ENCODE measurements at places on chromosomes 12 and 14.

GRCh38 chr14:90060312-90060964, 1.4 kb upstream of the KCNK13 start:
- DNase-seq: no peak

GRCh38 chr12:9727813-9728212, 5.1 kb downstream of the CLECL1 start:
- no peak for DNase-seq

- no peak for DNase-seq
Observed at GRCh38 chr12:122643207-122643805, 59.9 kb downstream of the HCAR2 start.

DNA sequence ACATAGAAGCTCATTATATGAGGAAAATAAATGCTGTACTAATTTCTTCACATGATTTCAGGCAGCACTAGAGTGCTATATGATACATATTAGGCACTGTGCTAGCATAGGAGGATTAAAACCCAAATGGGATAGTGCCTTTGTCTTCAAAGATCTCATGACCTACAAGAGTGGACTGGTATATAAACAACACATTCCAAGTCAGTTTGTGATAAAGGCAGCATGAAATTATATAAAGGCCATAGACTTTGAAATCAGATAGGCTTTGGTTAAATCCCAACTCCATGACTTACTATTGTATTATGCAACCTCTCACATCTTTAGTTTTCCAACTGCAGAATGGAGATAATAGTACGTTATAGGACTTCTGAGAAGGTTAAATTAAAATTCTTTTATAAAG, 179.7 kb downstream of the RAD51B start:
- DNase-seq: no peak

- DNase-seq: no peak
Observed at GRCh38 chr12:111424793-111425251, 19.1 kb downstream of the SH2B3 start.

DNA sequence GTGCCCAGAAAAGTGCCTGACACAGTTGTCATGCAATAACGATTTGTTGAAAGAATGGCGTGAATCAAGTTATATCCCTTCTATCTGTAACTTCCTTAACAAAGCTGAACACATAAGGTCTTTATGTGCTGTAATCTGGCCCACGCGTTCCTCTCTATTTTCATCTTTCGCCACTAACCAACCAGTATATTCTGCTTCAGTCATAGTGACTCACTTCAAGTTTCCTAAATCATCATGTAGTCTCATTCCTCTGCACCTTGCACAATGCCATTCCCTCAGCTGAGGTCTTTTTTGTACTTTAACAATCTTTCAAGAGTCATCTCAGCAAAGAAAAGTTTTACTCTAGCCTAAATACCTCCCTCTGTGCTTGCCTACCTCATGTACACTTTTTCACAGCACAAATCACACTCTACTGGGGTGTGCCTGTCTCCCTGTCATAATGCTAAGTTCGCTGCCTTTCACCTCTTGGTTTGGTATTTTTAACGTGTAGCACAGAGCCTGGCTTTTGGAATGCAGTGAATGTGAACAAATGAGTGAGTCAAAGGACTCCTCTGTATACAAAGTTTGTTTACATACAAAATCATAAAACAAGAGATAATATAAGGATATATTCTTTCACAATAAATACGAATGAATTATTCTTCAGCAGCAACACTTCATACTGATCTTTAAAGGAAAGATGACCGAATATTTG, 2.9 kb upstream of the CMAS start:
- DNase-seq: no peak

GRCh38 chr12:46442738-46443137, 70.2 kb upstream of the SLC38A2 start:
- no peak for DNase-seq

DNA sequence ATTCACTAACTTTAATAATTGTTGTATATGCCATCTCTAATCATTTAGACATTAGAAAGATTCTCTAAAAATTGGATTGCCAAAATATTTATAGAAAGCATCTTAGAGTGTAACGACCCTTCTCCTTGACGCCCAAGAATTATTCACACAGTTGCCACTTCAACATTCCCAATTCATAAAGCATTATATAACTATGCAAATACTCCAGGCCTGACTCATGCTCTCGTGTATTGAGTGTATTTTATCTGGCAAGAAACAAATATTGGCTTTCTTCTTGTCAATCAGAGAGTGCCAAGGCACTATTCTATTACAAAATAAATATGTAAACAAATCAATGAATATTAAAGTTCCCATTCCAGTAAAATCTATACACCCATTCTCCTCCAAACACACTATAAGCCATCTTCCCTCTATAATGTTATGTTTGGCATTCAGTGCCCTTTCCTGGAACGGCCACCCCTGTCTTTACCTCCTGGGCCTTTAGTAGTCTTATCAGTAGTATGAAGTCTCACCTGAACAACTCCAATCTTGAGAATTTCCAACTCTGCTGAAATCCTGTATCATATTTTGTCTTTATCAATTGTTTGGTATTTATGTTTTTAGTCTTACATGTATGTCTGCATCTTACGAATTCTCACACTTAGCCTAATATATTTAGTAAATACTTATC, 182.6 kb downstream of the PIK3C2G start:
- no peak for DNase-seq

DNA sequence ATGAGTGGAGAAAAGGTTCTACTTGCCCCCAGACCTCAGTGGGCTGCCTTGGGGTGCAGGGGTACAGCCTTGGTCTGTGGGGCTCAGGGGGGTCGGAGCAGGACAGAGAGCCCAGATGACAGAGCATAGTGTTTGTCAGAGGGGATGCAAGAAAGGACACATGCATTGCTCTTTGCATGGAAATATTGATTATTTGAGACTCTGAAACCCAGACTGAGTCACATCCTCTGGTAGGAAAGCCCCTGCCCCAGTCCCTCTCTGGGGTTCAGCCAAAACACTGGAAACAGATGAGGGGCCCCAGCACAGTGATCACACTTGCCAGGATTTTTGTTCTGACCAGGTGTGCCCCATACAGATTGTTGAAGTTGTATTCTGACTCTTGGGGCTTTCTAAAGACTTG, 1094.4 kb downstream of the BCL11B start:
- no peak for DNase-seq

DNA sequence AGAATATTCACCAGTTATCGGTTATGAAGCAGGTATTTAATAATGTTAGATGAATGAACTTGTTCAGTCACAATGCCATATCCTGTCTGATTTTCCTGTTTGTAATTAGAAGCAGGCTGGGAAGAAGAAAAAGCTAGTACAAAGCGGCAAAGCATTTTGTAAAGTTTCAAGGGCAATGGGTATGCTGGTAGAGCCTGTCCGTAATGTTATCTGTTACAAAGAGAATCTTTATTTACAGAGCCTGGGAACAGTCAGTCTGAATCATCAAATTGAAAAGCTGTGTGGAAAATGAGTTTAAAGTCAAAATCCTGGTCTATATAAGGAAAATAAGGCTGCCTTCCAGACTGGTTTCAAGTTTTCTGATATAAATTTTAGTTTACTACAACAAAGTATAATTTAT, 40.5 kb downstream of the PARP11 start:
- no peak for DNase-seq

DNA sequence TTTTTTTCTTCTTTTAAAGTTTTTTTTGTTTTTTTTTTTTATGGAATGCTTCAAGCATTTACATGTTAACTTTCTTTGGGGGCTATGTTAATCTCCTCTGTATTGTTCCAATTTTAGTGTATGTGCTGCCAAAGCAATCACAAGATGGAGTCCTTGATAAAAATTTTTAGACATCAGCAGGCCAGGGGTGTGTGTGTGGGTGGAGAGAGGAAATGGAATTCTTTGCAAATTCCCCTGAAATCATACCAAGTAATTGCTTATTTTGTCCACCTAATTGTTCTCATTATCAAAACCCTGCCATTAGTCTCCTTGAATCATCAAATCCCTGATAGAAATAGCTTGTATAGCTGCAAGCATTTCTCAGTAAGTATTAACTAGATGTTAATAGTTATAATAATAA, 21.7 kb downstream of the RNF212B start:
- no peak for DNase-seq

- DNase-seq: no peak
Observed at GRCh38 chr14:58294201-58294600, 4.2 kb upstream of the ARID4A start.

DNA sequence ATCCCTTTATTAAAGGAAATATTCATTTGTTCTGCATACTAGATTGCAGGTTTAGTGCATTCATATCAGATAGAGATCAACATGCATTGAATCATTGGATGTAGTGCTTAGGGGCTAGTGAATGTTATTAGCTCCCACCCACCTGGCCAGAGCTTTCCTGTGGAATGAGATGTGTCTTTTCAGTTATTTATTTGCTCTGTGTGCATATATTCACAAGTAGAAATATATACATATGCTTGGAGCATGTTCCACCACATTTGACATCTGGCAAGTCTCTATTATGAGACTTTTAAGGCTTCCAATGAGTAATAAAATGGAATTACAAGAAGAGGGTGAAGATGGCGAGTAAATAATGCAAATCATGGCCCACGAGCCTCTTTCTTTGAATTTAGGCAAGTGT, 180.0 kb upstream of the LMO3 start:
- no peak for DNase-seq

GRCh38 chr12:53830631-53831030, 78.9 kb upstream of the CISTR start:
- DNase-seq: no peak

- no peak for DNase-seq
Observed at GRCh38 chr12:76944892-76945291, 66.1 kb upstream of the CSRP2 start.

- no peak for DNase-seq
Observed at GRCh38 chr12:108846290-108846701, 11.1 kb downstream of the SSH1 start.

DNA sequence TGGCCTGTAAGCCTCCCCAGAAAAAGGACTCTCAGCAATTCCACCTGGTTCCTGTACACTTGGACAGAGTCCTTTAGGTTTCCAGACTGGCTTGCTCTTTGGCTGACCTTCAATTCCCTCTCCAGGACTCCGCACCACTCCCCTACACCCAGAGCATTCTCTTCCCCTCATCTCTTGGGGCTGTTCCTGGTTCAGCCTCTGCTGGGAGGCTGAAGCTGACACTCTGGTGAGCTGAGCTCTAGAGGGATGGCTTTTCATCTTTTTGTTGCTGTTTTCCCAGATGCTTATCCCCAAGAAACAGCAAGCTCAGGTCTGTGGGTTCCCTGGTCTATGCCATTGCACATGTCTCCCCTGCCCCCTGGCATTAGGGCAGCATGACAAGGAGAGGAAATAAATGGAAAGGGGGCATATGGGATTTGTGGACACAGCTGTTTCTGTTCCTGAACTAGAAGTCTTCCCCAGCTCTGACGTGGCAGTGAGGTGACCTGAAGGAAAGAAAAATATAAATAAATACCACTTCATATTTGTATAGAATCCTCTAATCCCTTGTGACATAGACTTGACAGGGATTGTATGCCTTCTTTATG, 1.3 kb downstream of the RNASE7 start:
- DNase-seq: no peak

GRCh38 chr12:45668641-45669040, 60.9 kb upstream of the ARID2 start:
- DNase-seq: no peak

Data from stimulated activated CD8-positive, alpha-beta memory T cell treated with anti-CD3 and anti-CD28 coated beads, Interleukin-4, amount 100 ng/mL, for 1 hour (primary cell).